ENCODE measurements at places on chromosomes 12 and 14. TPM values are rescaled to one million over a fixed set of nuclear protein-coding genes. Genes with fewer than 3 reads are reported as not detected.

- DNase-seq, result no peak
- no peaks in the 10 kb centered on the region for H3K4me1 ChIP-seq
- peaks cover 7% of the 10 kb centered on the region for H3K27me3 ChIP-seq
- no peak overlapping the region for H3K4me3 ChIP-seq
Observed at GRCh38 chr12:104376650-104377513, 73.3 kb downstream of the EID3 start.

DNA sequence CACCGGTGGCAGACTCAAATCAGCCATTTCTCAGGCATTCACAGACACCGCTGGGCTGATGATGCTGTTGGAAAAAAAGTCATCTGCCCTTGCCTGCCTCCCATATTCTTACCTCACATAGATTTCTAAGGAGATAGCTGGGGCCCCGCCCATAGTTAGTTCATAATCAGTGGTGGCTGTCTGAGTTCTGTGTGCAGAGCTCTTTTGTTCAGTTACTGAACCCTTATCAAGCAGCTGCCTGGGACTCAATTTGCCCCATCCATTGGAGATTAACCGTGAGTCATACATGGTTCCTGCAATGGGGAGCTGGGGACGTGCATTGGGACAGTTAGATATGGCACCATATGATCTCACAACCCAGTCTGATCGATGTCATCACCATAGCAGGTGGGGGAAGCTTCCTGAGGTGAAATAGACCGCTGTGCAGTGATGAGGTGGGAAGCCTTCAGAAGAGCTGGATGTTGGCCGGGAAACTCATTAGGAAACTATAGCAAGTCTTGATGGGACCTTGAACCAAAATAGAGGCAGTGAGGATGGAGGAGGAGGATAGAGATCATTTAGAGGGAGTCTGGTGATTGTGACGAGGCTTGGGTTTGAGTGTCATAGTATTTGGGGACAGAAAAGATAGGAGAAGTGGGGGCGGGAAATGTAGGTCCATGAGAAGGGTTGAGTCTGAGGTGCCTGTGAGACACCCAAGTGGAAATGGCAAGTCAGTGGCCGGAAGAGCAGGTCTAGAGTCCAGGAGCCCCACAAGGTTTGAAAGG, 147.8 kb downstream of the GCH1 start:
- DNase-seq, result no peak
- H3K27me3 ChIP-seq, result no peaks in the 10 kb centered on the region
- H3K4me3 ChIP-seq, result no peak overlapping the region

- no peak overlapping the region for H3K4me3 ChIP-seq
- peaks cover under 1% of the 10 kb centered on the region for H3K4me1 ChIP-seq
- no peak for DNase-seq
Observed at GRCh38 chr12:64098709-64099354, 123.3 kb downstream of the KICS2 start.

- no peaks in the 10 kb centered on the region for H3K27me3 ChIP-seq
- no peak overlapping the region for H3K4me3 ChIP-seq
- no peak for DNase-seq
- peaks cover 4% of the 10 kb centered on the region for H3K4me1 ChIP-seq
Observed at GRCh38 chr12:19243551-19243950, 114.0 kb downstream of the PLEKHA5 start.

- H3K27me3 ChIP-seq, result peaks cover 24% of the 10 kb centered on the region
- H3K27ac ChIP-seq, result no peak overlapping the region
- H3K4me1 ChIP-seq, result no peaks in the 10 kb centered on the region
- peaks cover 24% of the 10 kb centered on the region for H3K36me3 ChIP-seq
Observed at GRCh38 chr12:15346488-15346887, 24.2 kb downstream of the PTPRO start.

DNA sequence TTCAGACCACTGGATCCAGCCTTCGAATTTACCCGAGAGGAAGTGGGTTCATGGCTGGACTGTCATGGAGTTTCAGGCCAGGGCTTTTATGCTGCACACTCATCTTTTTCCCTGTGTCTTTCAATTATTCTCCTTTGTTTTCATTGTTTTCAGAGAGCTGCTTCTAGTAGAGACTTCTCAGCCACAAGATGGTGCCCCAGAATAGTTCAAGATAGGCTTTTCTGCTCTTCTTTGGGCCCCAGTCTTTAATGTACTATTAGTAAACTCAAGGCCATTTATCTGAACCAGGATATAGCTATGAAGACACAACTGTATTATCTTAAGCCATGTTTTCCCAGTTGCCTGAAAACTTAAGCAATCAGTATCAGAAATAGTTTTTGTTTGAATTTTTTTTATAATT, 30.4 kb upstream of the PSMA6 start:
- no peak overlapping the region for H3K27ac ChIP-seq
- H3K27me3 ChIP-seq, result no peaks in the 10 kb centered on the region
- no peak for DNase-seq
- no peak overlapping the region for H3K4me3 ChIP-seq
- peaks cover 15% of the 10 kb centered on the region for H3K36me3 ChIP-seq

GRCh38 chr12:11785712-11786111, 136.2 kb downstream of the ETV6 start:
- no peak for DNase-seq
- H3K4me1 ChIP-seq, result no peaks in the 10 kb centered on the region
- no peak overlapping the region for H3K27ac ChIP-seq
- H3K27me3 ChIP-seq, result no peaks in the 10 kb centered on the region
- H3K36me3 ChIP-seq, result peaks cover 28% of the 10 kb centered on the region

DNA sequence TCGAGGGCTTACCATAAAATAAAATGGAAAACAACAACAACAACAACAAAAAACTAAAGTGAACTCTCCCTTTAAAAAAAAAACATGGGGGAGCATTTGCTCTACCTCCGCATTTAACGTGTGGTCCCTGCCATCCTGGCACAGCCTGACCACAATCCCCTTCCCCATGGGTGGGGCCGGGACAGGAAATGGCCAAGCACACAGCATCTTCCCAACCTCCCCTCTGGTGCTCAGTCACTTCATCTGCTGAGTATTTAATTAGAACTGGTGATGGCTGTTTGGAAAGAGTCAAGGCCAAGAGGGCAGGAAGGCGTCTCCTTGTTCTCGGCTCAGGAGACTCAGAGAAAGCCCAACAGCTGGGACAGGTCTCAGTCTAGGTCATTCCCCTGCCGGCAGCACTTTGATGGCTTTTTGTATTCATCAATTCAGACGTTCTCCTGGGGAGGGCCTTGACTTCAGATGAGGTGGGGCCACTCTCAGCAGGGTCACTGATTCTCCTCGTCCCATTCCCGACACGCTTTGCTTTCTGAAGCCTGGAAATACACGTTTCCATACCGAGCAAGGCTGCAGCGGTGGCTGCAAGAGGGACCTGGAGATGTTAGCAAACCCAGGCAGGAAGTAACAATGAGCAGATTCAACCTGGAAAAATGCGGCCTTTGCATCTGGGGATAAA, 44.4 kb downstream of the ANO2 start:
- H3K4me3 ChIP-seq, result no peak overlapping the region
- no peak for DNase-seq
- H3K4me1 ChIP-seq, result peaks cover 10% of the 10 kb centered on the region
- H3K36me3 ChIP-seq, result no peaks in the 10 kb centered on the region
- H3K27me3 ChIP-seq, result peaks cover 48% of the 10 kb centered on the region

The ATG101 gene
- total RNA-seq, result 48.7 TPM

The AKAP3 gene
- 7.6 TPM for total RNA-seq

The KRT77 gene
- total RNA-seq, result 0.27 TPM

The TBX5 gene
- 10.7 TPM for total RNA-seq

All from type B pancreatic cell (in vitro differentiated cells).